CD4-positive, alpha-beta T cell treated with Interleukin-17A for 4 hours (primary cell): ENCODE measurements at places on chromosomes 11 and 22.

GRCh38 chr22:31055635-31056159 is 25.4 kb upstream of the SMTN start:
- DNase-seq: no peak

DNA sequence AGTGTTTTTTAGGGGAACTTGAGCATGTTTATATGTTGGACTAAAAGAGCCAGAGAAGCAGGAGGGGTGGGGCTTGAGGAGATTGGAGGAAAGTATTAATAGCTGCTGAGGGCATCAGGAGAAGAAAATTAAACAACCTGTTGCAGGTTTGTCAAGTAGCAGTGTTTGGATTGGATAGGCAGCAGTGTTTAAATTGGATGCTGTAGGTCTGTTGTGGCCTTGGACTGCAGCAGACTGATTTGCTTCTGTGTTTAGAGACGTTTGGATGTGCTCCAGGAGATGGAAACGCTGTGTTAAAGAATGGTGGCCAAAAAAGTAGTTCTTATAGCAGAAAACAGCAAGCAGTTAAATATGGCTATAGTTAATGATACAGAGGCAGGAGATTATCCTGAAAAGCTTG is 5.7 kb downstream of the EIF3L start:
- DNase-seq: no peak

- DNase-seq: peak; percentile 35
Observed at GRCh38 chr11:128086794-128087193, 500.6 kb downstream of the ETS1 start.

DNA sequence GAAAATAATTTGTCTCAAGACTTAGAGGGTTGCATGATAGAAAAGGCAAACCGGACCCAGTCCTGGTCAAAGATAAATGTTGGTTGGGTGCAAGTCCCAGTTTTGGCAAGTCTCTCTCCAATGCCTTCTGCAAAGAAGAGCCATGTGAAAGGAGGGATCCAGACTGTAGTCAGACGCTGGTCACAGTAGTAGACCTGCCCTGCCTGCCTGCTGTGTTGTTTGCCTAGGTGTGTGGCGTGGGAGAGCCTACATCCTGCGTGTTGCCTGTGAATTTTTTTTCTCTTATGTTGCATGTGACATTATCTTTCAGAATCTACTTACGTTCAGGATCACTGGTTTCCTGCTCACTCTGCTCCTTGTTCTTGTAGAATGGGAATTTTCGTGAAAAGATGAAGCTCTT is 197.6 kb upstream of the CCDC90B start:
- no peak for DNase-seq

- no peak for DNase-seq
Observed at GRCh38 chr11:97140885-97141494, 751.2 kb downstream of the JRKL start.

GRCh38 chr22:46827136-46827780 is 64.8 kb downstream of the TBC1D22A start:
- DNase-seq: peak; percentile 47

DNA sequence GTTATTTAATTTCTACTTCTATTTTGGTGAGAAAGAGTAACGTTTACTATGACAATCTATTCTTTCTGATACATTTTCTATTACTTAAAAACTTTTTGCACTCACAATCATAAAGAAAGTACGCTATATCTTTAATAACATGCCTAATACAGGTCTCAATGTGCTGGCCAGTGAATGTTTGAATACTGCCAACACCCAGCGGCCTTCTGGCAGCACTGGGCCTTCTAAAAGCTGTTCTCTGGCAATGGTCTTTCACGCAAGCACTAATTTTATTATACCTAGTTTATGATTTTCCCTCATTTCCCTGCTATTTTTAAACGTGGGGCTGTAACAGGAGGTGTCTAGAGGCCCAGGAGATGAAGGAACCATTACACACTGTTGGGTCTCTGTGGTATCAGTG is 349.8 kb upstream of the PITPNB start:
- no peak for DNase-seq

GRCh38 chr11:111598148-111598547 is 4.1 kb upstream of the SIK2 start:
- DNase-seq: no peak

- no peak for DNase-seq
Observed at GRCh38 chr11:121100943-121101342, at the start of gene TECTA. TECTA (plus strand) TSS chr11:121101243; CDS start chr11:121102666, 1,423 bp downstream.

DNA sequence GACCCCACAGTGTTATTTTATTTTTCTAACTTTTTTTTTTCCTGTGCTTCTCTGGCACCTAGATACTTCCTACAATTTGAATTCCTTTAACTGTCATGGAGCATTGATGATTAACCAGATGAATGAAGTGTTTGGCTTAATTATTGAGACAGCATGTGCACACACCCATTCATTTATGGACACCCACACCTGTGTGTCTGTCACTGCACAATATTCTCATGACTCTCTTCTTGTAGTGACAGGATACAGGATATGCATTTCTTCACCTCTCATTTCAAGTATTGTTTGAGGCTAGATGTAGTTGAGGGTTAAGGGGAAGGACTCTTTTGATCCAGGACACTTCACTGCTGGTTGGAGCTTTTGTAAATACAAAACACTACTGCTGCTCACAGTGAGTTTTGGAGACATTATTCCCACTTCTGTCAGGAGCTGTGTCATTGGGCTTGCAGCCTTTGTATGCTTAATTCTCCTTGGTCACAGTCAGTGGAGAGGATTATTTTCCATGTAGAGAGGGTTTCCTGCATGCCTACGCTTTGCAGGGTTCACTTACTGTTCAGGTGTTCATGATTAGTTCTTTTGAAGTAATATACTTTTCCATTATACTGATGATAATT is 33.5 kb downstream of the SPECC1L start:
- DNase-seq: no peak

GRCh38 chr11:66339686-66340483 is 3.7 kb upstream of the RIN1 start:
- no peak for DNase-seq

GRCh38 chr11:125154378-125155099 is 10.0 kb upstream of the PKNOX2 start:
- DNase-seq: no peak

DNA sequence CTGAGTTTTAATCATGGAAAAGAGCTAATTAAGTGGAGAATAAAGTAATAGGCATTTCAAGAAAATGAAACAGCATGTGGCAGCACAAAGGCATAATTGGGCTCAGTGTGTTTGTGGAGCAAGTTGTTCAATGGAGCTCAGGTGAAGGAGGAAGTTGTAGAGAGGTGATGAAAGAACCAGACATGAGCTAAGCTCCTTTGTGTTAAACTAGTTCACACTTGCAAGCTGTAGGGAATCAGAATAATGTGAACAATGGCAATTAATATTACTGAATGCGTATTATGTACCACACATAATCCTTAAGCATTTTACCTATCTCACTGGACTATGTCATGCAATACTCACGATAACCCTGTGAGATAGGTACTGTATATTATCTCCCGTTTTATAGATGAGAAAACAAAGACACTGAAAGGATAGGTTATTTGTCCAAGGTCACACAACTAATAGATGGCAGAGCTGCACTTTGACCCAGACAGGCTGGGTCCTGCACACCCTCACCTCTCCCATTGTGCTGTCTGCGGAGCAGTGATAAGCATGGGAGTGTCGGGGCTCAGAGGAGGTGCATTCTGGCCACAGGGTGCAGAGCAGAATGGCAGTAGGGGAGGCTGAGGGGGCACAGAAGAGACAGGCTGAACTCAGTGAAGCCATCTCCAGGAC is 8.9 kb downstream of the OLFML1 start:
- no peak for DNase-seq

DNA sequence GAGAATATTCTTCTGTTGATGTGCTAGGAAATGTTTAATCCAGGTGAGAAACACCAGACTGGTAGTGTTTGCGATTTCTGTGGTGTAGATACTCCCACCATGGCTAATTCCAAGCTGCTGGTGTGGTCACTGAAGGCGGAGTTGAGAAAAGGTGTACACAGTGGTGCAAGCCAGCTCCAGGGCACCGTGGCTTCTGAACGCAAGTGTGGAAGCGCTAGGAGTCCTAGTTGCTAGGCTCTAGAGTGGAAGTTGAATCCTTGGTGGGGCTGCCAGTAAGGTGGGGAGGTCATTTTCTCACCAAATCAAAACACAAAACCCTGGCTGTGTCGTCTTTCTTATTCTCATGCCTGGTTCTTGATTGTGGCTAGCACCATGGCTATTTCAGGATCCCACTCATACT is 61.6 kb downstream of the ZBTB16 start:
- DNase-seq: no peak

DNA sequence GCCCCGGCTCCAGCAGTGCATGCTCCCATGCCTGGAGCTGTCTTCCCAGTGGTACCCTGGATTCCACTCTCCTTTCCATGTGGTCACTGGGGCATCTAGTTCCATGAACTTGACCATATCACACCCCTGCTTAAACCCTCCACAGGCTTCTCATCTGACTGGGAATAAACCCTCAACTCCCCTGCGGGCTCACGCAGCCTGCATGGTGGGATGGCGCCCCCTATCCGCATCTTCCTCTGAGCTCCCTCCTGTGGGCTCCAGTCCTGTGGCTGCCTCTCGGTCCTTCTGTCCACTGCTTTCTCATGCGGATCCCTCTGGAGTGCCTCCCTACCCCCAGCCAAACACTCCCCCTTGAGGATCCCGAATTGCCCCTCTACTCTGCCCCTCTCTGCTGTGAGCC is 41.4 kb upstream of the TTLL12 start:
- peak; percentile 42 for DNase-seq

DNA sequence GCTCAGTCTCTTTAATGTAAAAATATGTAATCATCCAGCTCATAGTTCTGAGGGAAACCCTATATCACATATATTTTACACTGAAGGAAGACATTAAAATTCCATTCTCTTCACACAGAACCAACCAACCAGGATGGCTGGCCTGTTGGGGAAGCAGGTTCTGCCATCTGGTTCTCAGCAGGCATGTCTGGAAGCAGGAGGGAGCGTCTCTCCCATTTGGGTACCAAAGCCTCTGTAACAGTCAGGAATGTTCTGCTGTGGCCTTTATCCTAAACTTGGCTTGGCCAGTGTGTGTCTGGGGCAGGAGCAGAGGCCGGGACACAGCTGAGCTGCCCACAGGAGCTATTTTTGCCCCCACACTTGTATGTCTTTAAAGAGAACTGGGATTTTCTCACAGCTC is 29.2 kb downstream of the SGSM3 start:
- no peak for DNase-seq

GRCh38 chr22:48177631-48178030 is 1415.2 kb downstream of the TBC1D22A start:
- DNase-seq: no peak

DNA sequence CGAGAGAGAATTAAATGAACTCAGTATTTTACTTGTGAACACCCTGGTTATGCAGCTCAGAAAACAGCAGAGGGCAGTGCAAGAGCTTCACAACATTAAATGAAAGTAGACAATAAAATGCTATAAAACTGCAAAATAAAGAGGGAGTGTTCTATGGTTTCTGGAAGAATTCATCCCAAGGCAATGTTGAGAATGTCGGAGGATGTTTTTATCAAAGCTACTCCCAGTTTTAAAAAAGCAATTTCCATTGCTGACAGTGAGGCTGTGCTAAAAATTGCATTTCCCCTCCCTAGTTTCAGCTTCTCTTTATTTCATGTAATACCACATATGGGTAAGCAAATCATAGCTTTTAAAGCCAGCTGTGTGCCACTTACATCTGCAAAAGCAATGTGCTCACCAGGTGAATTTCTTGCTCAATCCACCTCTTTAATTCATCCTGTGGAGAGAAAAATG is 296.8 kb downstream of the RAB38 start:
- DNase-seq: no peak

DNA sequence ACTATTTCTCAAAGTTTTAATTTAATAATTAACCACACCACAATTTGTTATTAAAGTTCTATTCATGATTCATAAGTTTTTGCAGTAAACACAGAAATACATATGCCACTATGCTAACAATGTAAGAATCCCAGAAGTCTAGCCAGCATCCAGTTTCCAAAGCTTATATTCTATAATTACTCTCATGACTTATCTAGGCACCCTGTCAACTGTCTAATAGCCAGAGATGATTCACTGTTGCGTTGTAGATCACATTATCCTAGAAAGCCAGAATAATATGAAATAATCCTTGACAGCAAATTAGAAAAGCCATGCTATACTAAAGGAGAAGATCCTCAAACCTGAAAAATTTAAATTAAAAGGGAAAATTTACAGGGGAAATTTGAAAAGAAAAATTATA is 141.0 kb downstream of the SOX6 start:
- no peak for DNase-seq

DNA sequence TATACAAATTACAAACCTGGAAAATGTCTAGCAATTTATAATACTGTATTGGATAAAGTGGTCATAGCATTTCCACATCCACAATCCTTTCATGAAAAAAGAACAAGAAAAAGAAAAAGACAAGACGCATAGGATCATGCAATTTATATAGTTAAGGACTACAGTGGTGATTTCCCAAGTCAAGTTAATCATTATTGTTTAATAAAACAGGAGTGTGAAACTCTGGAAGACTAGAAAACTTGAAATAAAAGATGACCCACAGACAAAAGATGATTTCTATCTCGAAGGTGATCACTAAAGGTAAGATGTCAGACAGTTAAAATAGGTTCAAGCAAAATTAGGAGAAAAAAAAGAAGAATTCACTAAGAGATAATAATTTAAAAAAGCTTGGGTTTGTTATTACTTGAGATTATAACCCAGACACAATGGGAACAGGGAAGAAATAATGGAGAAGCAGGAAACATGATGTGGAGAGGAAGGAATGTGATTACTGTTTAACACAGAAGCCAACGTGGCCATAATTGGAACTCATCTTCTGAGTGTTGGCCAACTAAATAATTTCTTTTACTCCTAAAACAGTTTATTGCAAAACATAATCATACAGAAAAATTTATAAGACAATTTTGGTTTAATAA is 441.2 kb upstream of the ANO3 start:
- DNase-seq: no peak

GRCh38 chr11:35641171-35641897 is 21.2 kb upstream of the TRIM44 start:
- DNase-seq: no peak

- no peak for DNase-seq
Observed at GRCh38 chr11:80163011-80163410, 722.2 kb upstream of the TENM4 start.

DNA sequence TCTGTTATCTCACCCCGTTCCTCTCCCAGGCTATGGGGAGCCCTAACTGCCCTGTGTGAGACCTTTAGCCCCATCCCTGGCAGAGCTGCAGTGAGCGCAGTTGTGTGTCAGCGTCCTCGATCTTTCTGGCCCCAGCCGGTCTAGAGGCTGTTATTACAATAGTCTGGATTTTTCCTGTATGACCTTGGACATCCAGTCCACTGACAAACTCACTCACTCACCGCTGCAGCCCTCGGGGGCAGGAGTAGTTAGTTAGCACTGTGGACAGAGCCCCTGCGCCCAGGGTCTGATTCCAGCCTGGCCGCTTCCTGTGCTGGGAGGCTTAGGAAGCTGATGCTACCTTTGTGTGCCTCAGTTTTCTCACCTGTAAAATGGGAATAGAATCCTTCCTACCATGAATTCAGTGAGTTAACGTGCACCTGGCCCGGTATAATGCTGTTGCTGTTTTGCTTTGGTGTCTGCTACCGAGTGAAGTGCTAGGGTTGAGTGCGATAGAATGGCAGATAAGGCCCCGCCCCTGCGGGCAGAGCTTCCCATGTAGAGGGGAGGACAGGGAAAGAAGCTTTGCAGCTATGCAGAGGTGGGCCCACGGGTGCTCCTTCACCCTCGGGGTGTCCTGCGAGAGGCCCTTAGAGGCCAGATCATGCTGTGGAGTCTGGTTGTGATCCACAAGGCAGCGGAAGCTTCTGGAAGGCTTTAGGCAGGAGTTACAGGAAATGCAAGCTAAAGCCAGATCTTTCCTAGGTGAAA is 3.0 kb downstream of the LRP5 start:
- DNase-seq: no peak

GRCh38 chr11:72932132-72932570 is 117.9 kb downstream of the ATG16L2 start:
- no peak for DNase-seq

GRCh38 chr11:86719781-86720463 is 47.5 kb upstream of the ME3 start:
- no peak for DNase-seq
